Occipital lobe (tissue), 3 donors: ENCODE measurements at places on chromosomes 11 and 22.

DNA sequence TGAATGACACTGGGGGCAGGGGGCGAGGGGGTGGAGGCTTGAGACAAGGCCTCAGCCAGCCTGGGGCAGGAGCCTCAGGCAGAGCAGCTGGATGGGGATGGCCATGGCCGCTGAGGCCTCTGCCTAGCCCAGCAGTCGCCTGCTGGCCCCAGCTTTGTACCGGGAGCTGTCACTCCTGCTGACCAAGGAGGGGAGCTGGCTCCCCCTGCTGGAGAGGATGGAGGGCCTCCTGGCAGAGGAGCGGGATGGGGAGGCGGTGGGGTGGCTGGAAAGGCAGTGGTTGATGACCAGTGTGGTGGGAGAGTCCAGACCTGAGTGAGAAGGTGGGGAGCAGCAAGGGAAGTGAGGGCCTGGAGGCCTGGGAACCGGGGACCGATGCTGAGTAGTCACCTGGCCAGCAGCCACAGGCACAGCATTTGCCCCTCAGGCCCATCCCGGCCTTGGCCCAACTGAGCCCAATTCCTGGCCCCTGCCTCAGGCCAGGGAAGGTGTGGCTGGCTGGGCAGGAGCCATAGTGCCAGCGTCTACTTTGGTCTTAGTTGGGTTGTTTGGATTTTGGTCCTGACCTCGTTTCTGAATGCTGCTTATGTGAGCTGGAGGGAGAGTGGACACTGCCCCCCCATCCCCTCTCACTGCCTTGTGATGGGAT, 6.0 kb upstream of the SUSD2 start:
- peak; percentile 36 for DNase-seq

DNA sequence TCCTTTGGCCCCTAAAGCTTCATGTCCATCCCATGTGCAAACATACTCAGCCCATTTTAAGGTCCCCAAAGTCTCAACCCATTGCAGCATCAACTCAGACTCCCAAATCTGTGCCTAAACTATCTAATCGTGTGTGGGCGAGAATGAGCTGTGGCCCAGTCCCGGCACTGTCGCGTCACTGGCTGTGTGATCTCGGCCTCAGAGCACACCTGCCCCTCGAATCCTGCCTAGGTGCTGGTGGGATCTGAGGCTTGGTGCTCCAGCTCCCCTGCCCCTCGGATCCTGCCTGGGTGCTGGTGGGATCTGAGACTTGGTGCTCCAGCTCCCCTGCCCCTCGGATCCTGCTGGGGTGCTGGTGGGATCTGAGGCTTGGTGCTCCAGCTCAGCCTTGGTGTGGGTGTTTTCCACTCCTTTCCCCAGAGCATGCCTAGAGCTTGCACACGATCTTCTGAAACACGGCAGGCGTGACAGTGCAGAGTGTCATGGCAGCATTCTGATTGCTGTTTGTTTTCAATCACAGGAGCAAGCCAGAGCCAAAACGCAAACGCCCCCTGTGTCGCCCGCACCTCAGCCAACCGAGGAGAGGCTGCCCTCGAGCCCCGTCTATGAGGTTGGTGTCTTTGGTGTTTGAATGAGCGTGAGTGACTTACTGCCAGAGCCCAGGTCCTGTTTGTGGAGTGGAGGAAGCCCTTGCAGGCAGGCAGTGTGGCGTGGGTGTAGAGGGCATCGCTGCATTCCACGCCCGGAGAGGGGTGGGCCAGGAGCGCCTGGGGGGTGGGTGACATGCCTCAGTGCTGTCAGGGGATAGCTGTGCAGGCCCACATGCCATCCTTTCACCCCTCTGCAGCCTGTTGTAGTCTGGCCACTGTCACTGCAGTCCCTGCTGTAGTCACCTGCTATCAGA, 32.6 kb downstream of the CTTN start:
- DNase-seq, result no peak

DNA sequence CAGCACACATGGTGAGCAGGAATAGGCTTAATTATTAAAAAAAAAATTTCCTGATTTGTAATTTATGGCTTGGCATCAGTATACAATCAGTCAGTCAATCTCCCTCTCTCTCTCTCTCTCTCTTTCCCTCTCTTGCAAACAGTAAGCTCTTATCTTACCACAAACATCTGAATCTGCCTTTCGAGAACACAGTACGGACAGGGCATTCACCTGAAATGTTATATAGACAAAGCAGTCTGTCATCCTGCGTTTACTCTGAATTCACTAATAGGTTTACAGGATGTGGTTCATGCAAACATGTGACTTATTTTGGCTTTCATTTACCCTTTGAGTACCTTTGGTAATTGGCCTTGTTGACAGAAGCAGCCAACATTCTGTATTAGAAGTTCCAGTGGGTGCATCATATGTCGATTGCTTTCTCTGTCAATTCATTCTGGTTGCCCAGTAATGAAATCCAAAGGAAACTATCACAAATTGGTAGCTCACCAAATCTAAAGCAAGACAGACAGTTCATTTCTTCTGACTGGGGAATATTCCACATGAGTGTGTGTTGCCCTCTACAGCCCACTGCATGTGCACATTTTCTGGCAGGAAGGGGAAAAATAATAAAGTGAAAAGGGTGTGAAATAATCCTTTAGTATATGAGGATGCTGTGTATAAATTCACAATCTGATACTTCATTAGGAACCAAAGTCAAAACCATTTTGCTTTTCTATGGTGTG, 1058.2 kb downstream of the LRRC4C start:
- DNase-seq, result no peak

DNA sequence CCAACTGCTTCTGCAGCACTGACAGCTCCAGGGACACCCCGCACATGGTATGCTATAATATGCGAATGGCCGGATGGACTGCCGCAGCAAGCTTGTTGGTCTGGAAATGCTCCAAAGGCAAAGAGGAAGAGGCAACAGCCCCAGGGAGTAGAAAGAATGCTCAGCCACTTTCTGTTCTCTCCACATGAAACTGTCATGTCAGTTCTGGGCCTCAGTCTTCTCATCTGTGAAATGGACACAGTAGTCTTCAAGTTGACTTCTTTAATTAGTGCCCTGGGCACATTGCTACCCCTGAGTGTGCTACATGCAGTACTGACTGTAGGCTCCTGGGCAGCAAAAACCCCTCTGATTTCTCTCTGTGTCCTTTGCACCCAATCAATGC, 19.9 kb downstream of the IL10RA start:
- no peak for DNase-seq

- no peak for DNase-seq
Observed at GRCh38 chr22:42299586-42300258, 29.3 kb upstream of the TCF20 start.

GRCh38 chr11:105991888-105992287, 30.2 kb downstream of the MSANTD4 start:
- no peak for DNase-seq

- DNase-seq, result no peak
Observed at GRCh38 chr11:9774591-9775397, 110.9 kb downstream of the SWAP70 start.
